BJ (cell line): ENCODE measurements at places on chromosomes 2 and 18.

- DNase-seq = no peak
Measured at GRCh38 chr2:64951306-64951953, 37.8 kb upstream of the SLC1A4 start.

DNA sequence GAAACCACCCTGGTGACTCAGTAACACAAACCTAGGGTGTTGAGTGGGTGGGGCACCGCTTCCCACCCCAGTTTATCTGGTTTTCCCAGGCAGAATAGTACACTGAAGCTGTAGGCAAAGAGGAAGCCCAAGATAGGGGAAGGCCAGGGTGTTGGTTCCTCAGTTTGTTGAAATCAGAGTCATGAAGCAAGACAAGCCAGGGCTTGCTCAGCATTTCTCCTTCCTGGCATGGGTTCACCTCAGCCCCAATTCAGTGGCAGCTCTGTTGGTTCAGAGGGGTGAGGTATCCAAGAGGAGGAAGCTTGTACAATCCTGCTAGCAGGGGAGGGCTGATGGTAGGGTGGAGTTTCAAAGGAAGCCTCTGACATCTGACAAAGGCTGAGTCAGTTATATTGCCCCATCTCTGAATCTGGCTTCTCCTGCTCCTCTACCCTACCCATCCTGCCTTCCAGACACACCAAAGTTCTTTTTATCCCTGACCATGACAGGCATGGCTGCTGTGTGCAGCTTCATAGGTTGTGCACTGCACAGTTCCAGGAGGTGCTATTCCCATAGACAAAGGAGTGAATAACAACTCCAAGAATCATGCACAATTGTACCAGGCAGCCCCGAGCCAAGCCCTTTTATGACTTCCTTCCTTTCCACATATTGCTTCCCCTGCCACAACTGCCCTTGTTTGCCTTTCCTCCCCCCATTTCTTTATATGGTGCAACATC, 24.9 kb upstream of the RAB10 start:
- DNase-seq = no peak

DNA sequence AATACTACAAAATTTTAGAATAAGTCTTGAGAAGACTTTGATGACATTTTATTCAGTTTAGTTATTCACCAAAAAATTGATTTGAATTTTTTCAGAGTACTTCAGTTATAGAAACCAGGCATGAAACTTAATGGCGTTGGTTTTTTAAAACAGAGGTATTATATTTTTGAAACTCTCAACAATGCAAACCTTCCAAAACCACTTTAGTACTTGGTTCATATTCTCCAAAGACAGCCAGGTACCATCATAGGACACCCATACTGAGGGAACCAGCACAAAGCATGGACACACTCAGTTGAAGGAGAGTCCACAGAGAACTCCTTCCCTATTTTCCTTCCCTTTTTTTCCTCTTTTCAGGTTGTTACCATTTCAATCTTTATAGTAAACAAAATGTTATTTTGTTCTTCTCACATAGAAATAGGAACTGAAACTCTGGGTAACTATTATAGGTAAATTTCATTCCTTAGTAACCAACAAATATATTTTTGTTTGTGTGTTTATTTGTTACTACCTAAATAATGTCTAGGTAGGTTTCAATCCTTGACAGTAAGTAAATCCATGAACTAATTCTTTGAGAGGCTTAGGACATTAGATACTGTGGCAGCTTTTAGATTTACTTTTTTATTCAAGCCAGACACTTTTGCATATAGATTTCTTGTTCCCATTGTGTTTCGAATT, 95.8 kb downstream of the TMEFF2 start:
- no peak for DNase-seq

DNA sequence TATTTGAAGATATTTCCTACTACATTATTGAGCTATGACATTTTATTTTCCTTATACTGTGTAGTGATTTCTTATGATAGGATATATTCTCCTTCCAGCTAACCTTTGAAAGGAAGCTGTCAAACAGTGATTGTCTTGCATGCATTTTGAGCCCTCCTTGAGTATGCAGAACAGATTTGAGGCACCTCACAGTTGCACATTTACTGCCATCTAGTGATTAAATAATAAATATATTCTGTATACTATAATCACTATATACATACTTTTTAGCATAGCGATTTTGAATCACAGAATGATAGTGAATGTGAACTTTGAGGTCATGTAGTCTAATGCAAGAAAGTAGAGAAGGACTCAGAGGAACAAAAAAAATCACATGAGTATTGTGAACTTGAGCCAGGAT, 268.4 kb upstream of the CDH19 start:
- DNase-seq = no peak
